ENCODE measurements at places on chromosomes 11 and 22.

GRCh38 chr11:64868904-64869570 is 9.4 kb downstream of the EHD1 start:
- H3K4me3 ChIP-seq: no peak overlapping the region
- H3K27ac ChIP-seq: peak overlapping the region; percentile 79
- H3K4me1 ChIP-seq: peaks cover 20% of the 10 kb centered on the region

- no peaks in the 10 kb centered on the region for H3K27me3 ChIP-seq
- DNase-seq: no peak
- no peak overlapping the region for H3K4me3 ChIP-seq
- no peak overlapping the region for H3K27ac ChIP-seq
- peaks cover 40% of the 10 kb centered on the region for H3K36me3 ChIP-seq
Observed at GRCh38 chr22:24339452-24339747, 68.8 kb downstream of the SPECC1L start.

GRCh38 chr11:57432714-57433163 is 5.8 kb upstream of the SLC43A3 start:
- H3K36me3 ChIP-seq: no peaks in the 10 kb centered on the region
- H3K4me3 ChIP-seq: no peak overlapping the region
- no peaks in the 10 kb centered on the region for H3K27me3 ChIP-seq
- no peak overlapping the region for H3K27ac ChIP-seq
- DNase-seq: no peak
- H3K4me1 ChIP-seq: no peaks in the 10 kb centered on the region

- peak; percentile 83 for DNase-seq
- H3K4me1 ChIP-seq: no peaks in the 10 kb centered on the region
- no peaks in the 10 kb centered on the region for H3K27me3 ChIP-seq
- H3K4me3 ChIP-seq: no peak overlapping the region
- H3K36me3 ChIP-seq: peaks cover 7% of the 10 kb centered on the region
- H3K27ac ChIP-seq: peak overlapping the region; percentile 4
Observed at GRCh38 chr22:38718414-38718813, 12.7 kb downstream of the GTPBP1 start.

- H3K36me3 ChIP-seq: no peaks in the 10 kb centered on the region
- H3K4me1 ChIP-seq: no peaks in the 10 kb centered on the region
- H3K27me3 ChIP-seq: no peaks in the 10 kb centered on the region
- no peak overlapping the region for H3K27ac ChIP-seq
- H3K4me3 ChIP-seq: no peak overlapping the region
Observed at GRCh38 chr11:63961608-63962412, 12.6 kb upstream of the COX8A start.

DNA sequence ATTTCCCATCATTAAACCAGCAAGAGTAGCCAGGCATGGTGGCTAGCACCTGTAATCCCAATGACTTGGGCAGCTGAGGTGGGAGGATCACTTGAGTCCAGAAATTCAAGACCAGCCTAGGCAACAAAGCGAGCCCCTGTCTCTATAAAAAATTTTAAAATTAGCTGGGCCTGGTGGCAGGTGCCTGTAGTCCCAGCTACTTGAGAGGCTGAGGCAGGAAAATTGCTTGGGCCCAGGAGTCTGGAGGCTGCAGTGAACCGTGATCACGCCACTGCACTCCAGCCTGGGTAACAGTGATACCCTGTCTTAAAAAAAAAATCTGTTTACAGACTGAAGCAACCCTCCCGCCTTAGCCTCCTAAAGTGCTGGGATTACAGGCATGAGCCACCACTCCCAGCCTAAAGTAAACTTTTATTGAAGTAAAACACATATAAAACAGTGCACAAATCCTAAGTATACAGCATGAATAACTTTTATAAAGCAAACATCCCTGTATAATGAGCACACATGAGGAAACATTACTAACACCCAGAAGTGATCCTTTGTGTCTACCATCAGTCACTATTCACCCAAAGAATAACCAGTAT is 12.6 kb downstream of the UCP3 start:
- H3K27me3 ChIP-seq: no peaks in the 10 kb centered on the region
- H3K36me3 ChIP-seq: peaks cover 7% of the 10 kb centered on the region
- DNase-seq: no peak
- no peaks in the 10 kb centered on the region for H3K4me1 ChIP-seq

GRCh38 chr22:32655068-32655467 is 146.4 kb upstream of the TIMP3 start:
- H3K27ac ChIP-seq: no peak overlapping the region
- H3K36me3 ChIP-seq: no peaks in the 10 kb centered on the region
- no peak for DNase-seq
- H3K4me3 ChIP-seq: no peak overlapping the region

DNA sequence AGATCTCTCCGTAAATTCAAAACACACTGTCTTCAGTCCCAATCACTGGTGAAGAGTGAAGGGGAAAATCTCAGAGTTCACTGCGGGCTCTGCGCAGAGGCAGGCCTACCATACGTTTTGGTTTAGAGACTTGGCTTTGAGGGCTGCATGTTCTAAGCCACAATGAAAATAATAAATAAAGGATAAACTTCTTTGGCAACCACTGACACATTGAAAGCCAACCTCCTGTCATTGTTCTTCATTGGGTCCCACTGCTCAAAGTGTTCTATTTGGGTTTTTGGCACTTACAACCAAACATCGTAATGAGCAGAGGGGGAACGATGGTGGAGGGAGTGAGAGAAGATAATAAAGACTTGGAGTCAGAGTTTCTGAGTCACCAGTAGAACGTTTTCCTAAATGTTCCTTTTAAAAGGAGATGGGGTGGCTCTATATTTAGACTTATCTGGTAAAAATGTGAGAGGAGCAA is 472.9 kb downstream of the SOX6 start:
- H3K4me1 ChIP-seq: no peaks in the 10 kb centered on the region
- H3K36me3 ChIP-seq: no peaks in the 10 kb centered on the region
- H3K27me3 ChIP-seq: no peaks in the 10 kb centered on the region
- H3K27ac ChIP-seq: no peak overlapping the region
- no peak overlapping the region for H3K4me3 ChIP-seq

- no peaks in the 10 kb centered on the region for H3K4me1 ChIP-seq
- H3K4me3 ChIP-seq: no peak overlapping the region
- no peak for DNase-seq
Observed at GRCh38 chr11:99117603-99118002, 96.9 kb downstream of the CNTN5 start.

GRCh38 chr11:117875382-117876058 is 938 bp downstream of the FXYD6 start:
- H3K4me1 ChIP-seq: no peaks in the 10 kb centered on the region
- H3K27me3 ChIP-seq: peaks cover 5% of the 10 kb centered on the region
- no peak overlapping the region for H3K27ac ChIP-seq
- H3K4me3 ChIP-seq: peak overlapping the region; percentile 33
- DNase-seq: peak; percentile 36
- H3K36me3 ChIP-seq: no peaks in the 10 kb centered on the region

- H3K27me3 ChIP-seq: no peaks in the 10 kb centered on the region
- no peak overlapping the region for H3K4me3 ChIP-seq
- peak overlapping the region; percentile 50 for H3K27ac ChIP-seq
- peaks cover 7% of the 10 kb centered on the region for H3K4me1 ChIP-seq
- H3K36me3 ChIP-seq: no peaks in the 10 kb centered on the region
- peak; percentile 75 for DNase-seq
Observed at GRCh38 chr11:2737866-2738265, 38.1 kb upstream of the KCNQ1OT1 start.

- H3K27me3 ChIP-seq: no peaks in the 10 kb centered on the region
- no peak overlapping the region for H3K4me3 ChIP-seq
- no peaks in the 10 kb centered on the region for H3K36me3 ChIP-seq
- no peak for DNase-seq
- peaks cover 27% of the 10 kb centered on the region for H3K4me1 ChIP-seq
Observed at GRCh38 chr11:128464878-128465450, 122.4 kb downstream of the ETS1 start.

DNA sequence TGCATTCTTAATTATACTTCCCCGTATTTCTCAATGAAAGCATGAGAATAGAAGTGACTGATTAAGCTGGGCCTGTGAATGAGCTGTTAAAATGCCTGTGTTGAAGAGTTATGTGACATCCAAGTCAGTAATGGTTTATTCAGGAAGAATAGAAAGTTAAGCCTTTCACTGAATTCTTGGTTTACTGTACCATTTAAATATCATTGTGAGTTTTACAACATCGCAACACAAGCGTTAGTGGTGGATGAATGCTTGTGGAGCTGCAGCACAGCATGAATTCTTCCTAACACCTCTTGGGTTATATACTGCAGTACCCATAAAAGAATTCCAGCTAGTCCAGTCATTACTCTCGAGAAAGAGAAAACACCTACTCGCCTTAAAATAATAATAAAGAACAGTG is 257.8 kb downstream of the JRKL start:
- no peaks in the 10 kb centered on the region for H3K27me3 ChIP-seq
- H3K4me1 ChIP-seq: peaks cover 2% of the 10 kb centered on the region
- H3K4me3 ChIP-seq: no peak overlapping the region
- H3K27ac ChIP-seq: no peak overlapping the region

DNA sequence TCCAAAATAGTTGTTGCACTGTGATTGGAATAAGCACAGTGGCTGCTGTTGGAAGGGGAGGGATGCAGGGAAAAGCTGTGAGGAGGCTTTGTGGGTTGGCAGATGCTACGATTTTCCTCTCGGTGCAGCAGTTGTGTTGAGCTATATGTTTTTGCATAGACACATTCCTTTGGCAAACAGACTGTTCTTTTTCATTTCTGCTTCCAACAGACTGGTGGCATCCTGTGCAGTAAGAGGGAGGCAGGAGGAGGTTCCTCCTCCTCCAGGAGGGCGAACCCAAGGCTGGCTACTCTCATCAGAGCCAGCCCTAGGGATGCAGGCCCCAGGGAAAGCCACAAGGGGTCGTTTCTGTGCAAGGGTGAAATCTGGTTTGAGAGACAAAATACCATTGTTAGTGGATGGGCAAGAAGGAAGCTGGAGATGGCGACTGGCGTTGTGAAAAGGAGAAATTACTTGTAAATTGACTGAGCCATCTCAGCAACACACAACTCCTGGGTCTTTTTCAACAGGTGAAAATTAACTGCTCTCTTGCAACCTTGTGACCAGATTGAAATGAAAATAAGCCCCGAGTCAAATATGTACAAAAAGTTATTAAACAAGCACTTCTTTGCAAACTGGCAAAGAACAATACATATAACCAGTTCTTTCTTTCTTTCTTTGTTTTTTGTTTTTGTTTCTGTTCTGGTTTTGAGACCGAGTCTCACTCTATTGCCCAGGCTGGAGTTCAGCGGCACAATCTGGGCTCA is 26.5 kb upstream of the UBASH3B start:
- no peaks in the 10 kb centered on the region for H3K4me1 ChIP-seq
- no peak overlapping the region for H3K27ac ChIP-seq
- no peaks in the 10 kb centered on the region for H3K27me3 ChIP-seq

DNA sequence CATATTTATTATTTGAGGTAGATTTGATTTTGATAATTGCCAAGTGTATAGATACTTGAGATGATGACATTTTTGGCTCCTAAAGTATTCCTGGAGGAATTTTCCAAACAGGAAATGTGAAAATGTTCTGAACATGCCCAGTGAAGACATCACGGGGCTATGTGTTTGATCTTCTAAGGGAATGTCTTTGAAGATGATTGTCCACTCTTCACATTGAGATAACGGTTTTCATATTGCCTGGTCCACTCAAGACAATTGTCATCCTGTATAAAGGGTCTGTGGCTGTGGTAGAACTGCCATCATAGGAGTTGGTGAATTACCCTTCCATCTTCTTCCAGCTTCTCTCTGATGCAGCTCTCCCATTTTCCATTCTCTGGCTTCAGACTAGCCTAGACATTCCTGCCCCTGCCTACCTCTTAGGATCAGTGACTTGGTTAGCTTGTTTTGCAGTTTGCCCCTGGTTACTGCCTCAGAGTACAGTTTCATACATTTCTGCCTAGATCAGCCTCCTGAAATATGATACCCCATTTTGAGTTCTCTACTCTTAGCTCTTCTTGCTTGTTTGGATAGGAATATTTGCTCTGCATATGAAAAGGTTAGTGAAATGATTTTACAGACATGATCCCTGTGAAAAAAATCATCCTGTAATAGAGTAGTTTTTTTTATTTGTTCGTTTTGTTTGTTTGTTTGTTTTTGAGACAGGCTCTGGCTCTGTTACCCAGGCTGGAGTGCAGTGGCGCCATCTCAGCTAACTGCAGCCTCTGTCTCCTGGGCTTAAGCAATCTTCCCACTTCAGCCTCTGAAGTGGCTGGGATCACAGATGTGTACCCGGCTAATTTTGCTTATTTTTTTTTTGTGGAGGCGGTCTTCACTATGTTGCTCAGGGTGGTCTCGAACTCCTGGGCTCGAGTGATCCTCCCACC is 111.4 kb upstream of the SORL1-AS1 start:
- no peaks in the 10 kb centered on the region for H3K4me1 ChIP-seq
- no peaks in the 10 kb centered on the region for H3K36me3 ChIP-seq
- DNase-seq: no peak

- no peak overlapping the region for H3K27ac ChIP-seq
- H3K27me3 ChIP-seq: no peaks in the 10 kb centered on the region
- no peak overlapping the region for H3K4me3 ChIP-seq
- no peaks in the 10 kb centered on the region for H3K36me3 ChIP-seq
- no peak for DNase-seq
- H3K4me1 ChIP-seq: no peaks in the 10 kb centered on the region
Observed at GRCh38 chr11:115616971-115617370, 112.8 kb upstream of the CADM1 start.

GRCh38 chr11:70445605-70446004 is 47.3 kb downstream of the CTTN start:
- no peaks in the 10 kb centered on the region for H3K4me1 ChIP-seq
- no peak overlapping the region for H3K4me3 ChIP-seq
- H3K27me3 ChIP-seq: no peaks in the 10 kb centered on the region

- H3K27me3 ChIP-seq: no peaks in the 10 kb centered on the region
- H3K4me3 ChIP-seq: no peak overlapping the region
- no peak for DNase-seq
- no peak overlapping the region for H3K27ac ChIP-seq
Observed at GRCh38 chr11:131823772-131824171, 453.4 kb downstream of the NTM start.

GRCh38 chr11:115222218-115222862 is 281.9 kb downstream of the CADM1 start:
- no peaks in the 10 kb centered on the region for H3K27me3 ChIP-seq
- no peak overlapping the region for H3K27ac ChIP-seq
- H3K36me3 ChIP-seq: no peaks in the 10 kb centered on the region
- H3K4me3 ChIP-seq: no peak overlapping the region
- H3K4me1 ChIP-seq: no peaks in the 10 kb centered on the region

DNA sequence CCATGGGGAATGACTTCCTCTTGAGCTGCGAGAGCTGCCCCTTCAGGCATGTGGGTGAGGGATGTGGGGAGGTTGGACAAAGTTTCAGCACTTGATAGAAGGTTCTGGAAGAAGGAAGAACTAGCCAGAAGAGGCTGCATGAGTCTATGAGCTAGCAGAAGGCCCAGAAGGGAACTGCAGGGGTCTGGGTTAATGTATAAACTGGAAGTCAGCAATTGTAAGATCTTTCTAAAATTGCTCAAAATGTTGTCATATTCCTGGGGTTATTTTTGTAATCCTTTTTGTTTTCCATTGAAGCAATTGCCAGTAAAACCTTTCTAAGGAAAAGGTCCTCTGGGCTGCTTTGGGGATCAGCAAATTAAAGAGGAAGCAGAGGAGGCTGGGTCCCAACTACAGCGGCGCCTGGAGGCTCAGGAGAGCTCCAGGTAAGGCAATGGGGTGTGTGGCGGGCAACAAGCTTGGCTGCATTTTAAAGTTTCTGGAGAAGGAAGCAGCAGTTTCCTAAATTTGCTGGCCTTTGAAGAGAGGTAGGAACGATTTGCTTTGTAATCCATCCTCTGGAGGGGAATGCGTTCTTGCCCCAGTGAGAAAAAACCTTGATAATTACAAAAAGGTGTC is 29.2 kb downstream of the ADAMTS15 start:
- no peak overlapping the region for H3K27ac ChIP-seq
- no peak for DNase-seq
- no peaks in the 10 kb centered on the region for H3K27me3 ChIP-seq
- H3K4me1 ChIP-seq: peaks cover 14% of the 10 kb centered on the region
- H3K4me3 ChIP-seq: no peak overlapping the region

Data from small intestine (tissue), 16 donors.